Stimulated activated CD4-positive, alpha-beta T cell treated with anti-CD3 and anti-CD28 coated beads, Interleukin-4, amount 100 ng/mL, for 4 hours (primary cell): ENCODE measurements at places on chromosomes 7 and 10.

- no peak for DNase-seq
These were observed 18.7 kb upstream of the CYREN start for GRCh38 chr7:135189221-135189662.

DNA sequence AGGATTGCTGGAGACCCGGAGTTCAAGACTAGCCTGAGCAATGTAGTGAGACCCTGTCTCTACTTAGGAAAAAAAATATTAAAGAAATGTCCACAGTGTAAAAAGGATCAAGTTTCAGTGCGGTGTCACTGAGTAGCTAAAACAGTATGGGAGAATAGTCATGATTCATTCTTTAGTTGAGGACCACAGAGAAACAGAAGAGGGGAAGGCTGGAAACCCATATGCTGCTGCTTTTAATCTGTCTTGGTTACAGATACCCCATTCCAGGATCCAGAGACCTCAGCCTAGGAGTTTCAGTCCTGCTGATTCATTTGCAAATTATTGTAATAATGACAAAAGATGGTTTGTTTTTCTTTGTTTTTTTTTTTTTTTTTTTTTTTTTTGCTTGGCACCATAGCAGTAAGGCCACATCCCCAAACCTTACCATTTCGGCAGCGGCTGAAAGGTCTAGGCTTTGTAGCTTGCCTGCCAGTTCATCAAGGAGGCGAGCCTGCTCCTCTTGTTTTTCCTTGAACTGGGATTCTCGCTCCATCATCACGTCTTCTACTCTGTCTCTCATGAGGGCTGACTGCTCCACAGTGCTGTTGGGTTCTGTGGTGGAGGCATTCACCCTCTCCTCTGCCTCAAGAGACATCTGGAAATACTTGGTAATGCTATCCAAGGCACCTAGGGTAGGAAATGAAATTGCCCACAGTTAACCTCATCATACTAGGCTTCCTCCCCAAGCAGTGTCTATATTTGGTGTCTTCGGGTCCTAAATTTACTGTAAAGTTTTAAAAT is 44.2 kb downstream of the DLD start:
- DNase-seq, result no peak

DNA sequence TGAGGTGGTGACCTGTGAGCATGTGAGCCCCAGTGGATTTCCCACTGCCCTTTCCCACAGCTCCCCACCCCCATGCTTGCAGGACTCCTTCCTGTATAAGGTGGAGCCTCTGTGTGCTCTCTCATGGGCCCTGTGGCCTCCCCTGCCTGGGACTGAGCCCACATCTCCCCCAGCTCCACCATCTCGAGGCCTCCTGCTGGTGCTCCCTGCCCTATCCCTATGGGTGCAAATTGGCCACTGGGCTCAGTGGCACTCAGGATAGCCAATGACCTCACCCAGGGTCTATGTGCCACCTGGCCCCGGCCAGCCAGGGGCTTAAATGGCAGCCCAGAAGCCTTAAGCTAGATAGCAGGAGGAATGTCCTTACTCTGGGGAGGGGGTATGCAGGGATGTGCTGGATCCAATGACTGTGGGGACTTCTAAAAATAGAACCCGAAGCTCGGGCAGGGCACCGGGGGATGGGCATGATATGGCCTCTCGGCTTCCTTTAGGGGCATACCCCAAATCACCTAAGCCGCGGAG is 2.0 kb downstream of the LDB3 start:
- no peak for DNase-seq

- no peak for DNase-seq
These were observed 979.3 kb upstream of the CELF2 start for GRCh38 chr10:10038348-10038747.

- DNase-seq, result no peak
These were observed 81.5 kb upstream of the GNAI1 start for GRCh38 chr7:80053124-80053523.

DNA sequence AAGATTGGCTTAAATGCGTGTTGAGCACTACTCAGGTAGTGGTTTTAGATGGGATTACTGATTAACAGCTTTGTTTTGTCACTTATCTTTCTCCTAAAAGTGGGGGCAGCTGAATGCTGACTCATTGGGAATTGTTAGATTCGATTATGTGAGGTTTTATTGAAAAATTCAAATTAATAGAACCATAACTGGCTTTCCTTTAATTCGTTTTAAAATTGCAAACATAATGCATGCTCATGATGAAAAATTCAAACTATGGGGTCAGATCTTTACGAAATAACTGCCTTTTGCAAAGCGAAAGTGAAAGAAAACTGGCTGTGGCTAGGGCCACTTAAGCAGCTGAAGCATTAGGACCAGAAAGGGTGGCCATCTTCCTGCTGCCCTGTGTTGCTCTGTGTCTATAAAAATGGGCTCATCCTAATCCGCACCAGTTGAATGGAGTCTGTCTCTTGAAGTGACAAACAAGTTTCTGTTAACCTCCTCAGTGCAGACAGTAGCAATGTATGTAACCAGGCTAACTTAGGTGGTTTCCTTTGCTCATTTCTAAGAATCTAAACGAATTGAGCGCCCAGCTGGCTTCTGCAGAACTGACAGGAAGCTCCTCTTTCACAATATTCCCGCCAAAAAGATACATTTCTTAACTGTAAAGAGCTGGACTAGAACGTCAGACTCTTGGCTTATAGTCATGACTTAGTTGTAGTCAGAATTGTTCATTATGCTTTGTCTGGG is 27.8 kb downstream of the DENND10 start:
- peak; percentile 36 for DNase-seq

GRCh38 chr7:28208506-28208905 is 27.9 kb upstream of the JAZF1 start:
- DNase-seq, result no peak

GRCh38 chr7:11848251-11848650 is 16.3 kb upstream of the THSD7A start:
- no peak for DNase-seq

- DNase-seq, result no peak
These were observed 104.9 kb upstream of the ABCB5 start for GRCh38 chr7:20510573-20510900.

DNA sequence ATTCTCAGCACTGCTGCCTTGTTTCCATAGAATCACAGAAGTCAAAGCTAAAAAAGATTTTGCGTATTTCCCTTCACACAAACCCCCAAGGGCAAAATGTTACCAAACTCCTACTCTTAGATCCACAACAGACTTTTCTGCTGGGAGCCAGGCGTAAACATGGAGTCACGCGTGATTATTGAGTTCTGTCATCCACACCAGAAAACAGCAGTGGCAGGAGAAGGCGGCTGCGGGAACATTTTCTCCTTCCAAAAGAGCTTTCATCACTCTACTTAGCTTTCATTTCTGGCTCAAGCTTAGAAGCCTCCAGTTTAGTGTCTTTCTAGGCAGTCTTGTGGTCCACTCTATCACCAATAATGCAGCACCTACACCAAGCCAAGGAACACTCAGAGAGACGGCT is 712.9 kb upstream of the NRP1 start:
- DNase-seq, result no peak

- DNase-seq, result no peak
These were observed 8.1 kb upstream of the ARHGAP22 start for GRCh38 chr10:48613016-48613415.

GRCh38 chr7:106493041-106493731 is 167.8 kb downstream of the CCDC71L start:
- no peak for DNase-seq

DNA sequence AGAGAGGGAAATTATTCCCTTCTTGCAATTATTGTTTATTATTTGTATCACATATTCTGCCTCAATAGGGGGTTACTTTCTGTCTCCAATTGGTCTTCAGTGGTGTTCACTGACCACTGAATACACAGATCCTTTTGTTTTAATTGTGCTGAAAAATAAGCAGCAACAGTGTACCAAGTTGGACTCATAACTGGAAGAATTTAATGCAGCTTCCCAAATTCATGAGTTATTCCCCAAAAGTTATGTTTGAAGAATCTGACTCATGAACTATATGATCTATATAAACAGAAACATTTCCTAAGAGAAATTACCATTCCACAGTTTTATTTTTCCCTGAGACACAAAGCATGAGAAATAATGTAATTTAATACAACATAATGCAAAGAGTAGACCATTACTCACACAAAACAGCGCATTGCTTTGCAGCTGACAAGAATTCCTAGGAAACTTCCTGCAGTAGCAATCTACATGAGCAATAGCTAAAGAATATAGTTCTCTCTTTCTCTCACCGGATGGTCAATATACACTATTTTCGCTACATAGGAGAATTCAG is 479.2 kb downstream of the HTR7 start:
- no peak for DNase-seq

GRCh38 chr10:69362471-69362954 is 54.2 kb downstream of the TACR2 start:
- DNase-seq, result no peak

DNA sequence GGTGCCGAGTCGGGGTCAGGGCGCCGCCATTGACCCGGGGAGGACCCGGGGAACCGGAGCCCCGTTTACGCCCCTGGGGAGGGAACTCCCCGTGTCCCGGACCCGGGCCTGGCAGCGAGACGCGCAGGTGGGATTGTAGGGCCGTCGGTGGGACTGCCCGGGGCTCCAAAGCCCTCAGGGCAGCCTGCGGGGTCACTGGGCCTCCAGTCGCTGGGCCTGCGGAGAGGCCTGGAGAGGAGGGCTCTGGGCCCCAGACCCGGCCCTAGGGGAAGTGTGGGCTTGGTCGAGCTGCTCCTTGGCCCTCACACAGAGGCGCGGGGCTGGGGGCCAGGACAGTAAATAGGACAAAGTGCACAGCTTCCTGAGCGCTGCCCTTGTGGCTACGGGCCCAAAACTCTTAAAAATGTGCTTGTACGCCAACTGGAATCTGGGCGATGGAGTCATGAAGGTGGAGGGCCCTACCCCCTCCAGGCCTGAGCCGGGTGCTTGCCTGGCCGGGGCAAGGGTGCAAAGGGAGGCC is 657 bp downstream of the ECHDC3 start:
- no peak for DNase-seq

DNA sequence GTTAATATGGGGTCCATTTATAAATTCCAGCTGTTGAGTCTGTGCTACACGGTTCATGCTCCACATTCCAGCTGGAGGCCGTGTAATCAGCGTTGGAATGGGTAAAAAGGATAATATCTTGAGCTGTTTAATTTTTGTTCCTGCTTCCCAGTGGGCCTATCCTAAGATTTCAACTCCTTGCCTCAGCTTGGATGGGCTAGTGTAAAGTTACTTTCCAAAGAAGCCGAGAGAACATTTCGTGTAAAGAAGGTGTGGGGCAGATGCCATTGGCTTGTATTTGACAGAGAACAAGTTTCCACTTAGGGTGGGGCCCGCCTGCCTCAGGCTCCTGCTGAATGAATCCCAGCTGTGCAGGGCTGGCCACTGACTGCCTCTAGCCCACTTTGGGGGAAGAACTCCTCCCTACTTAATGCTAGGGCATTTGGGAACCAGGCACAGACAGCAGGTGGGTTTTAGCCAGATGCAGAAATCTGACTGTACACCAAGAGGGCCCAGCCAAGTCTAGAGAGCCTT is 125.9 kb upstream of the LYZL2 start:
- no peak for DNase-seq
